ENCODE measurements at places on chromosomes 1 and 21.

DNA sequence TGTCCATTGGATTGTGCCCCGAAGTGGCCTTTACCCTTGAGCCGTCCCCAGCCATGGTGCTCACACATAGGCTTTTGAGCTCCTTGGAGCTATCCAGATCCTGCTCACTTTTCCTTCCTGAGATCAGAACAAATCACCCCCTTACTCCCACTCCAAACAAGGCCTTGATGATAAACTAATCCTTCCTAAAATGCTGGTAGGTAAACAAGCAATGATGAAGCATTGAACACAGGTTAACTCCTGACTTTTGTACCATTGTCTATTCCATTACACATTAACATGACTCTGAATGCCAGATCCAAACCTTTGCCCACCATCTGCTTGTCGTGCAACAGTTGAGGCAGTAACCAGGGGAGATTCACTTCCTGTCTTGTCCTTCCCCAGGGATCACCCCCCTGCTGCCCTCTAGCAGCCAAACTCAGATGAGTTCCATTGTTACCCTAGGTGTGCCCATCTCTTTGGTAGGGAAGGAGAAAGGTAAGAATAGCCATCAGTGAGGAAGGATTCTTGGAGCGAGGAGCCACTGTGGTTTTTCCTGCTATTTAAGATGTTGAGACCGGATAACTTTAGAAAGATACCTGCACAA, 79.5 kb upstream of the DNAJC6 start:
- H3K4me1 ChIP-seq = no peaks in the 10 kb centered on the region
- no peaks in the 10 kb centered on the region for H3K27me3 ChIP-seq
- no peak for DNase-seq
- no peak overlapping the region for H3K4me3 ChIP-seq
- 0 out of 2 replicates have a peak, but pooled peaks cover 3% of the 10 kb centered on the region for H3K36me3 ChIP-seq

- no peak overlapping the region for H3K27ac ChIP-seq
- H3K4me3 ChIP-seq = no peak overlapping the region
- no peak for DNase-seq
- H3K36me3 ChIP-seq = no peaks in the 10 kb centered on the region
- no peaks in the 10 kb centered on the region for H3K4me1 ChIP-seq
These were observed 805 bp downstream of the SIM2 start for GRCh38 chr21:36699546-36700294.

- peaks cover 12% of the 10 kb centered on the region for H3K4me1 ChIP-seq
- peak overlapping the region; percentile 82 for H3K4me3 ChIP-seq
- peak overlapping the region; percentile 95 for H3K27ac ChIP-seq
- peak; percentile 82 for DNase-seq
- H3K27me3 ChIP-seq = no peaks in the 10 kb centered on the region
- H3K36me3 ChIP-seq = peaks cover 7% of the 10 kb centered on the region
These were observed 1.8 kb upstream of the CKS1B start for GRCh38 chr1:154972517-154973343.

DNA sequence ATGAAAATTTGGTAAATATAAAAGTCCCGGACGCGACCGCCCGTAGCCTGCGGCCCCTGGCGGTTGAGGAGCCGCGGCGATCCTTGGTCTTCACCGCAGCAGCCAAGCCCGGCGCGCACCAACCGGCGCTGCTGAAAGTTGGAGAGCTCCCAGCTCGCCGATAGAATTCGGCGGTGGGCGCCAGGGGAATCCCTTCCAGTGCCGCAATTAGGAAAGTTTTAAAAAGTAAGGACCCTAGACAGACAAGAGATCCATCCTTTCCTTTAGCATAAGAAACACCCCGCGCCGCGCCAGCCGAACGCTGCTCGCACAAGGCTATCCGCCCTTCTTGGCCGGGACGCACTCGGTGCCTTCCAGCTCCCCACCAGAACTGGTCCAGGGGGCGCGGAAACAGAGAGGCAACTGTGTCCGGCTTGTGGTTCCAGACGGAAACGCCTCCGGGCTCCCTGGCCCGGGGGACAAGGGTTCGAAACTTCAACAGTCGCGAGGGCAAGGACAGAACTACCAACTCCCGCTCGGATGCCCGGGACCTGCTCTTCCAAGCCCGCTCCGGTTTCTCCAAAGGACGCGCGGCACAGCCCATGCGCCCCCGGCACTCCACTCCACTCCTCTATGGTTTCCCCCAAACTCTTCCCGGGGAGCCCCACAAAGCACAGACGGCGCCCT, 1.7 kb downstream of the FAM78B start:
- DNase-seq = no peak
- H3K4me3 ChIP-seq = peak overlapping the region; percentile 55
- H3K27ac ChIP-seq = no peak overlapping the region
- peaks cover 15% of the 10 kb centered on the region for H3K4me1 ChIP-seq

DNA sequence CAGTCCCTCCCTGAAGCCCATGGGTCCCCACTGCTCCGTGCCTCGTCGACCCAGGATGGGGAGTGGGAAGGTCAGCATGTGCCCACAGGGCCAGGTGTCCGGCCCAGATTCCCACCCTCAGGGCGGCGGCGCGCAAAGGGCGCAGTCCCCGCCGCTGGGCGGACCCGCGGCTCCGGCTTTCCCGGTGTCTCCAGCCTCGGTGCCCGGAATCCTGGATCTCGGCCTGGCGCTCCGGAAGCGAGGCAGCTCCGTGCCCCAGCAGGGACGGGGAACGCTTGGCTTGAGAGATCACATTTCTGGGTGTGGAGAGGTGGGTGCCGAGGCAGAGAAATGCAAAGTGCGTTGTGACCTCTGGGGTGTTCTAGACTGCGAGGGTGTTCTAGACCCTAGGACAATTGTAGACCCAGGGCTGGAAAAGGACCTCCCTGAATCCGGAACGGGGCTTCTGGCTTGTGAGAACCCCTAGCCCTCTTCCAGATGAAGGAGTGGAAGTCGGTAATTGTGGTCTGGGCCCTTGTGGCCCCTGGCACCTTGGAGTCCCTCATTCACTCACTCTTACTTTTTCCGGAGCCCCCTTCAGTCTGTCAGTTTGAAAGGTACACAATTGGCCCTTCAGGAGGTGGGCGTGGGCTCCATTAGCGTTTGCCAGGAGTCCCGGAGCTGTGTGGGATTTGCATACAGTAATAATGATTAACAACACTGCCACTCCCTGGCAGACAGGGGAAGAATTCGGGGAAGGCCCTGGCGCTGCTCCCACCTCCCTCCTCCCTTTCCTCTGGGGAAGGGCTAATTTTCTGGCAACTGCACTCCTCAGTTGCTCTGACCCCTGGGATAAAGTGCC, 1.6 kb upstream of the KCND3 start:
- peak overlapping the region; percentile 70 for H3K4me3 ChIP-seq
- peaks cover 10% of the 10 kb centered on the region for H3K4me1 ChIP-seq
- H3K27me3 ChIP-seq = peaks cover 46% of the 10 kb centered on the region
- no peak overlapping the region for H3K27ac ChIP-seq
- peak; percentile 33 for DNase-seq
- no peaks in the 10 kb centered on the region for H3K36me3 ChIP-seq

DNA sequence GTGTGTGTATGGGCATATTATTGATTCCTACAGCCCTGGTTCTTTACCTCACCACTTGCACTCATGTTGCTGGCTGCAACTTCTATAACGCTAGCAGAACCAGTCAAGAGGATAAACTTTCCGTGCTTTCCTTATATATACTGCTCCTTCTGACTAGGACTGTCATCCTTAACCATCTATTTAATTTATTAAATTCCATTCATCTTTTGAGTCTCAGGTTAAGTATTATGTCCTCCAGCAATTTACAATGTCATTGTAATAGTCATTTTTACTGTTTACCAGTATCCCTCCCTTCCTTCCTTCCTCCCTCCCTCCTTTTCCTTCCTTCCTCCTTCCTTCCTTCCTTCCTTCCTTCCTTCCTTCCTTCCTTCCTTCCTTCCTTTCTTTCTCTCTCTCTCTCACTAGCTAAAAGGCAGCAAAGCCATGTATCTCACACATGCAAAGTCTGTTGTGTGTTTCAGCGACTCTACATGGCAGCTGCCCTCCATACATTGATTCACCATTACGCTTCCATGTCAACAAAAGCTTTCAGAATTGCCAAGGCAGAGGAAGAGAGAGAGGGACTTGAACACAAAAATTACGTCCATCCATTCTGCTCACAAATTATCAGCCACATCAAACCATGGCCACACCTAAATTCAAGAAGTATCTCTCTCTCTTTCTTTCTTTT, 73.8 kb downstream of the ZNF326 start:
- no peak overlapping the region for H3K27ac ChIP-seq
- no peak for DNase-seq
- H3K27me3 ChIP-seq = no peaks in the 10 kb centered on the region
- no peak overlapping the region for H3K4me3 ChIP-seq

GRCh38 chr1:32447469-32448185, 17.2 kb upstream of the ZBTB8B start:
- H3K4me1 ChIP-seq = peaks cover 11% of the 10 kb centered on the region
- peak; percentile 27 for DNase-seq
- peak overlapping the region; percentile 17 for H3K4me3 ChIP-seq
- H3K27me3 ChIP-seq = no peaks in the 10 kb centered on the region
- H3K36me3 ChIP-seq = peaks cover 6% of the 10 kb centered on the region
- no peak overlapping the region for H3K27ac ChIP-seq

DNA sequence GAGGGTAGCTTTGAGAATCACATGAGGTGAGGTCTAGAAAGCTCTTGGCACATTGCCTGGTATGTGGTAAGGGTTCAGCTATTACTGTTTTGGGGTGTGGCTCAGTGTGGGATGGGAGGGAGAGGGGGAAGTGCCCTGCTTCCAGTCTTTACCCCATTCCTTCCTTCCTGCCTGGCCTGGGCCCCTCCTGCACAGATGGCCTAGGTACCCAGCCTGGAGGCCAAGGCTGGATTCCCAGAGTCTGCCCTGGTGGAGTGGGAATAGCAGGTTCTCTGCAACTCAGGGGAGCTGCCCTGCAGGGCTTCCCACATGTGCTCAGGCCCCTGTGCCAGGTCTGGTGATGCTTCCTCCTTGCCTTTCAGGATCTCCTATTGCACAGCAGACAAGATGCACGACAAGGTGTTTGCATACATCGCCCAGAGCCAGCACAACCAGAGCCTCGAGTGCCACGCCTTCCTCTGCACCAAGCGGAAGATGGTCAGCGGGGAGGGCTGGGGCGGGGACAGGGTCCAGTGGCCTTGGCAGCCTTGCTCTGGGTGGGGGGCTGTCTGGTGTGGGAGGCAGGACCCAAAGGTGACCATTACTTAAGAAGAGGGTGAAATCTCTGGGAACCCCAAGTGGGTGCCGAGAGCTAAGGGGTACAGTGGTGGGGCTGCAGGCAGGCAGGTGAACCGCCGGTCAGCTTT, 13.5 kb downstream of the LDLRAP1 start:
- DNase-seq = no peak
- H3K4me1 ChIP-seq = no peaks in the 10 kb centered on the region
- H3K27ac ChIP-seq = no peak overlapping the region
- no peaks in the 10 kb centered on the region for H3K36me3 ChIP-seq

DNA sequence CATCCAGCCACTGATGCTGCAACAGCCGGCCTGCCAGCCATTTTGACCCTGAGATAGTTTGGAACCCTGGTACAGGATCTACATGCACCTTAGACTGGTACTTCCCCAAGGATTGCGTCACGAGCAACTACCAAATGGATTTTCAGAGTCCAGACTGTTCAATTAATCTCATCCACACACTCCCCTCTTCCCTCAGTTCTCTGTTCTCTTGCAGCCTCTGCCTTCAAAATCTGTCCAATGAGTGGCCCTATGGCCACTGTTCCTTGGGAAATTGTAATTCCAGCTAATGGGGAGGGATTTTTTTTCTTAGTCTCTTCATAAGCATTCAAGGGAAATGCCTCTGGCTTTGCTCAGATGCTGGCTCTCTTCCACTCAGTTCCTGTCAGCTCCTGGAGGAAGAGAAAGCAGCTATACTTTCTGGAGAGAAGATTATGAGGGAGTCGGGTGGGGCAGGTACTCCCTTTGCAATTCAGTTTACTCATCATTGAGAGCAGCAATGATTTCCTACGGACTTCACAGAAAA, 19.8 kb upstream of the UAP1 start:
- no peak for DNase-seq
- no peaks in the 10 kb centered on the region for H3K4me1 ChIP-seq
- H3K4me3 ChIP-seq = no peak overlapping the region
- no peaks in the 10 kb centered on the region for H3K27me3 ChIP-seq
- no peak overlapping the region for H3K27ac ChIP-seq

GRCh38 chr1:56563568-56563967, 15.8 kb downstream of the PLPP3 start:
- H3K4me1 ChIP-seq = peaks cover 46% of the 10 kb centered on the region
- H3K27ac ChIP-seq = no peak overlapping the region
- H3K4me3 ChIP-seq = no peak overlapping the region
- no peak for DNase-seq
- H3K27me3 ChIP-seq = no peaks in the 10 kb centered on the region
- H3K36me3 ChIP-seq = no peaks in the 10 kb centered on the region

DNA sequence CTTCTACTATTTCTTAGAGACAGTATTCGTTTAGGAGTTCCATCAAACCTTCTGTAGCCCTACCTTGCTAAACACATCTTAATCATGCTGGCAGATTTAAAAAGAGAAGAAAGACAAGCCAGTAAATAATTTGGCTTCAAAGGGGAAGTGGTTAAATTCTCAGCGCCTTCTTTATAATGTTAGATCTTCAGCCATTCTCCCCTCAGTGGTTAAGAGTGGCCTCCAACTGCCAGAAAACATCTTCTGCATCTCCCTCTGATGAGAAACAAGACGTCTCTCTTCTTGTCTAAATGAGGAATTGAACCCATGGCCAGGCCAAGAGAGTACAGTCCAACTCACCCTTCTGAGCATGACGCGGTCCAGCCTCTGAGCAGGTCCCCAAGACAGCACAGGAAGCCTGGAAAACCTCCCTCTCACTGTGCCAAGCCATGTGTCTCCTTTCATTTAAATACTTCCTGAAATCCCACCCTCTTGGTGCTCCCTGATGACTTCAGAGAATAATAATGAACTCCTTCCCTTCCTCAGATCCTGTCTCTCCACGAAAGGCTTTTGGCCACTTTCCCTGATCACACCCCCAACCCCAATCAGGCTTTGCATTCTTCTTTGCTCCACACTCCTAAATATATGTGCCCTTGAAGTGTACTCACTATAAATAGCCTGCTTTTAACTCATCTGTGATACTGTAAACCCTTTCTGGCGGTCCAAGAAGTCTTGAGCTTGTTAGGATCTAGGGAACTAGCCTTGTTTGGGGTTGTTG, 16.4 kb upstream of the LRRC52 start:
- no peaks in the 10 kb centered on the region for H3K36me3 ChIP-seq
- H3K27ac ChIP-seq = no peak overlapping the region
- H3K27me3 ChIP-seq = no peaks in the 10 kb centered on the region
- H3K4me1 ChIP-seq = no peaks in the 10 kb centered on the region

- H3K27me3 ChIP-seq = no peaks in the 10 kb centered on the region
- H3K27ac ChIP-seq = no peak overlapping the region
- H3K4me3 ChIP-seq = peak overlapping the region; percentile 85
- no peaks in the 10 kb centered on the region for H3K36me3 ChIP-seq
- H3K4me1 ChIP-seq = peaks cover 2% of the 10 kb centered on the region
These were observed 304 bp downstream of the PLPPR5 start for GRCh38 chr1:99004254-99004860.

- no peak for DNase-seq
- no peaks in the 10 kb centered on the region for H3K4me1 ChIP-seq
- H3K27ac ChIP-seq = no peak overlapping the region
- no peaks in the 10 kb centered on the region for H3K36me3 ChIP-seq
These were observed 119.7 kb upstream of the RGS18 start for GRCh38 chr1:192038567-192038966.

All from H1 (cell line).